ENCODE measurements at places on chromosomes 5 and 9. TPM values are rescaled to one million over a fixed set of nuclear protein-coding genes. Genes with fewer than 3 reads are reported as not detected.

DNA sequence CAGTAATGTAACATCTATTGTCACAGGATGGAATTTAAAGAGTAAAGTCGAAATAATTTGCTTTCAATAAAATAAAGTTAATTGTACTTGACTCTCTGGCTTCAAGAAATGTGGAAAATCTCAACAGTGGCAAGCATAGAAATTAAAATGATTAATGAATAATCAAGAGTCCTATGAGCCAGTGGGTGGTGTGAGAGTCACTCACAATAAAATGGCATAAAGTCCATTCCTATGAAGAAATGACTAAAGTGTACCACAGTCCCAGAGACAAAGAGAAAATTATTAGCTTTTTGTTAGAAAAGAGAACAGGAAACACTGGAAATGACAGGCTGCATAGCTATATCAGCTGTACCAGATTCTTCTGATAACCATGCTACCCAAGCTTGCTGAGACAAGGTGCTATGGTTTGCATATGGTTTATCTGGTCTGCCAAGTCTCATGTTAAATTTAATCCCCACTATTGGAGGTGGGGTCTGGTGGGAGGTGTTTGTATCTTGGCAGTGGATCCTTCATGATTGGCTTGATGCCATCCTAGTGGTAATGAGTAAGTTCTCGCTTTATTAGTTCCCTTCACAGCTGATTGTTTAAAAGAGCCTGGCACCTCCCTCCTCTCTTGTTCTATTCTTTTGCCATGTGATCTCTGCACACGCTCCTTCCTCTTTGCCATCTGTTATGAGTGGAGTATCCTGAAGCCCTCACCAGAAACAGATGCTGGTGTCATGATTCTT, 647.7 kb upstream of the ITGA1 start:
- no peak for DNase-seq
- H3K36me3 ChIP-seq = no peaks in the 10 kb centered on the region
- H3K4me1 ChIP-seq = no peaks in the 10 kb centered on the region
- H3K27me3 ChIP-seq = no peaks in the 10 kb centered on the region

SUSD3 gene
- total RNA-seq = 2.6 TPM

GRCh38 chr5:56078278-56079156, 83.8 kb upstream of the IL6ST start:
- H3K27ac ChIP-seq = no peak overlapping the region
- H3K4me3 ChIP-seq = no peak overlapping the region
- H3K27me3 ChIP-seq = no peaks in the 10 kb centered on the region
- H3K36me3 ChIP-seq = no peaks in the 10 kb centered on the region
- DNase-seq = peak; percentile 84

- no peaks in the 10 kb centered on the region for H3K36me3 ChIP-seq
- peaks cover 9% of the 10 kb centered on the region for H3K4me1 ChIP-seq
- H3K4me3 ChIP-seq = no peak overlapping the region
Observed at GRCh38 chr9:112166176-112167140, 8.6 kb downstream of the SUSD1 start.

ZNF618 gene
- 6.4 TPM for total RNA-seq

DNA sequence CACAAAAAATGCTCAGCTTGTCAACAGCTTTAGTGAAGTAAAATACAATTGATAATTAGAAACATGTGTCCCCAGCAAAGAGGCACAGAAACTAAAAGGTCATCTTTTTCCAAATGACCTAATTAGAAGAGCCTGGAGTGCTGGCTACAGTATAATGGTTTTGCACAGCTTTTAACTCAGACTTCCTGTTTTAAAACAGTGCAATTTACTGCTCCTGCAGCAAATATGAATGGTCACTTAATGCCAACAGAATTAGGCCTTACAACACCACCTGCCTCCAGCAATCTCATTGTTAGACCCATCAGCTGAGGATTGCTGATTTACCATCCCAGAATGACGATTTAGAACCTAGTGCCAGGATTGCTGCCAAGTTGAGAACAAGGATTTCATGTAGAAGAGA, 239.3 kb downstream of the CETN3 start:
- DNase-seq = peak; percentile 72
- H3K4me1 ChIP-seq = peaks cover 2% of the 10 kb centered on the region
- no peaks in the 10 kb centered on the region for H3K36me3 ChIP-seq
- H3K4me3 ChIP-seq = no peak overlapping the region

SIT1 gene
- 0.09 TPM for total RNA-seq

DNA sequence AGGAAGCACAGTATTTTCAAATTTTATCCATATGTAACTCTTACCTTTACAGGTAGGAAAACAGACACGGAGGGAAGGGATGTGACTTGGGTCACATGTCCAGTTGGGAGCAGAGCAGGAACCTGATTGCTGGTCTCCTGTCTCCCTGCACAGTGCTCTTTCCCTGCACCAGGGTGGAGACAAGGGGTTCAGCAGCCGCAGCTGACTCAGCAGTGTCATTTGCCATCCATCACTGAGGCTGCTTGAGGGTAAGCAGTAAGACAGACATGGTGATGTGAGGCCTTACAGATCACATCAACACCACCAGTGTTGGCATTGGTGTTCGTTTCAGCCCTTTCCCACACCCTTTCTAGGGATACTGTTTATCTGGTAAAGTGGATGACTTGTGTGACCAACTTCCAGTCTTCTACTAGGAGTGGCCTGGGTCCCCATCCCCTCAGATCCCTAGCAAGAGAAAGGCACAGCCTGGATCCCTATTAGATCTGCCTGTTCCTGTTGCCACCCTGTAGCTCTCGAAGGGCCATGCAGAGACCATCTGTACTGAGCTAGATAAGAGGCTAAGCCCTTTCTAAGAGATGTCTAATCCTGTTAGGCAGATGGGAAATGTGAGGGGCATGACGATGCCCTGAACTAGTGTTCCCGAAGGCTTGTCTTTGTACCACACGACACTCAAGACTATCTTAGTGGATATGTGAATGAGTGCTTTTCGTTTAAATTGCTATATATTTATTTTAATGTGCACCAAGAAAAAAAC, 29.1 kb downstream of the FRMPD1 start:
- no peaks in the 10 kb centered on the region for H3K27me3 ChIP-seq
- H3K4me1 ChIP-seq = peaks cover 37% of the 10 kb centered on the region
- H3K4me3 ChIP-seq = no peak overlapping the region
- H3K27ac ChIP-seq = no peak overlapping the region
- no peaks in the 10 kb centered on the region for H3K36me3 ChIP-seq
- DNase-seq = no peak

ALDH7A1 gene
- 22.7 TPM for total RNA-seq
